ENCODE measurements at places on chromosomes 4 and X.

DNA sequence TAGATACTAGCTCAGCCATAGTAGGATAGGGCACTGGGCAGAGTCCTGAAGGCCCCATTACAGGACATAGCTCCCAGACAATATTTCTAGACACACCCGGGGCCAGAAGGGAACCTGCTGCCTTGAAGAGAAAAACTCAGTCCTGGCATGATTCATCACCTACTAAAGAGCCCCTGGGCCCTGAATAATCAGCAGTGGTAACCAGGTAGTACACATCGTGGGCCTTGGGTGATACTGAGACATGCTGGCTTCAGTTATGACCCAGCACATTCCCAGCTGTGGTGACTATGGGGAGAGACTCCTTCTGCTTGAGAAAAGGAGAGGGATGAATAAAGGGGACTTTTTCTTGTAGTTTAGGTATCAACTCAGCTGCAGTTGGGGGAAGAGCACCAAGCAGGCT lies 104.3 kb upstream of the STK26 start:
- DNase-seq = no peak

DNA sequence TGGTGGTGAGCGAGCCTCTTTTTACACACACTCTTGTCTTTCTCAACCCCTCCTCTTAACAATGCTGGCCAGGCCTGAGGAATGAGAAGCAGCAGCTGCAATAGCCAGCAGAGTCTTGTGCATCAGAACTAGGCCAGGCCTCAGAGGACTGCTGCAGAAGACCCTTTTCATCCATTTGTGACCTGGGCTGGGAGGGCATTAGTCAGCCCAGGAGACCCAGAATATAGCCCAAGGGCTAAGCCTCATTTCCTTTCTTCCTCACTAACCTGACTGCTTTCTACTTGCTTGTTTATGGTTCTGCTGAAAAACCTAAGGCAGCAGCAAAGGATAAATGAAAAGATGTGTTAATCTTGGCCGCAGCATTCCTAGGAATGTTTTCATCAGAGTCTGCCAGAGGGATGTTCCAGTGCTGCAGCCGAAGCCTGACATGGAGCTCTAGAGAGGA lies 254.7 kb upstream of the AR start:
- DNase-seq = no peak

- no peak for DNase-seq
Observed at GRCh38 chr4:145818011-145818410, 120.6 kb downstream of the ZNF827 start.

DNA sequence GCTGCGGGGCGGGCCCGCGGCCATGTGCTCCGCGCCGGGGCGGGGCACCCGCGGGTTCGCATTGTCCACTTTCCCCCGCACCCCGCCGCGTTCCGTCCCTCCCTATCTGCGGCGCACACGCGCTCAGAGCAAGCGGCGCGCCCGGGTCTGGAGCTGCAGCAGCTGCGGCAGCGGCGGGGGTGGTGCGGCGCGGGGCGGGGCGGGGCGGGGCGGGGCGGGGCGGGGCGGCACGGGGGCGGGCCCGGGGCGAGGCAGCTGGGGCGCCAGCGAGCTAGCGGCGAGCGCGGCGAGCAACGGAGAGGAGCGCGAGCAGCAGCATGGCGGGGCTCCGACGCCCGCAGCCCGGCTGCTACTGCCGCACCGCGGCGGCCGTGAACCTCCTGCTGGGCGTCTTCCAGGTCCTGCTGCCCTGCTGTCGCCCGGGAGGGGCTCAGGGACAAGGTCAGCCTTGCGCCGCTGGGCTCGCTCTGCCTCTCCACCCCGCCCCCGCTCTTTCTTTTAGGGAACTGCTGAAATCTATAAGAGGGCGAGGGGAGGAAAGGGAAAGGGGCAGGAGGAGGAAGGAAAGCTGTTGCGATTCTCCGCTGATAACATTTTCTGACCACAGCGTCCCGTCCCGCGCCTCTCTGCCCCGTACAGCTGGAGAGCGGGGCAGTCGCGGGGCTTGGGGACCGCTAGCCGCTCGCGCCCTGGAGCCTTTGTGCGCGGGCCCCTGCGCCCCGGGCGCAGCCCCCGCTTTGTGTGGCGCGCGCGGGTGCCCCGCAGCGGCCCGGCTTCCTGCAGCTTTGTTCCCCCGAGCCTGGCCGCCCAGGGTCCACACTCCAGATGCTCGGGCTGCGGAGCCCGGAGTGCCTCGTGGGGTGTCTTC lies at the start of gene TMEM131L:
TMEM131L (plus strand) TSS at position 280 of the 868 bp plus-strand sequence; CDS start at position 318, 38 bp downstream.
- DNase-seq = peak; percentile 79

DNA sequence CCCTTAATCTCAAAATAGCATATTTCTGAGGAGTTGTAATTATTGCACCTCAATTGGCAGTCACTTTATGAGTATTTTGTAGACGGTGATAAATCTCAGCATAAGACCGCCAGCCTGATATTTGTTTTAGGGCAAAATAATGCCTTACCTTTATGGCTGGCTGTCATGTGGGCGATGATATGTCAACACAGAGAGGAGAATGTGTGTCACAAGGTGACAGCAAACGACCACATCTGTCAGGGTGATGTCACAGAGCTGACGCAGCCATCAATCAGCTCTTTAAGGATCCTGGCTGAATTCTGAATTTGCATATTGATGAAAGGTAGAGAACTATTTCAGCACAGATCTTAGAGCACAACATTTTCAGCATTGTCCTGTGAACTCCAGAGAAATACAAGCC lies 209.7 kb downstream of the CEP135 start:
- no peak for DNase-seq

- no peak for DNase-seq
Observed at GRCh38 chr4:86033171-86033570, 326.7 kb downstream of the MAPK10 start.

GRCh38 chr4:24067367-24068193 lies 177.7 kb upstream of the PPARGC1A start:
- no peak for DNase-seq

DNA sequence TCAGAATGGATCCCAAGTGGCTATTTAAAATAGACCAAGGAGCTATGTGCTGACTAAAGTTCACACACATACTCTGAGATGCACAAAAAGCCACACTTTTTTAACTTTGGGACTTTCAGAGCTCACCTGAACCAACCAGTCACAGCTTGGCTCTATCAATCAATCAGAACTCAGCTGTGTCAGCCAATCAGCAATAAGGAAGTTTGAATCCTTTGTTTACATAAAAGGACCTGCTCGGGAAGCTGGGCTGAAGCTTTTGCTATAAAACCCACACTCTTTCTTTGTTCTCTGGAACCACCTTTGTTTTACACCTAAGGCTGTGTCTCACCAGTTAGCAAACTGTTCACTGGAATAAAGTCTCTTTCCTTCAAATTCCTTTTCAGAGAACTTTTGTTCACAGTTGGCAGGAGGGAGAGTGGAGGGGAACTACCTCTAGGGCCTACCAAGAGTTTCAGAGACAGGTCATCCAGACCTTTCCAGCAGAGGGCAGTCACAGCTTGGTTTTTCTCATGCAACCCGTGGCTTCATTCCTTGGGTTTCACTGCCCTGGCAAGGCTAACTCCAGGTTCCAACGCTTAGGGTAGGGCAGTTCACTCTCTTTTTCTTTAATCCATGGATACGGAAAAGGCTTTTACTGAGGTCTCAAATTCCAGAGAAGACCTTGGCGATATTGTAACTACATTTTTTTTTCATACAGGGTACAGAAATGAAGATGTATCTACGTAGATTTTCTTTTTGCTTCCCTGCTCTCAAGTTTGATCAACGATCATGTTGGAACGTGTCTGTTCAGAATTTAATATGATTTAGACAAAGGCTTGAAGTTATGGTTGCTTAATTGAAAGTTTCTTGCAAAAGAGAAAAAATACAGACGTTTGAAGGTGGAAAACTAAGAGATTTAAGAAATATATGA lies 80.7 kb downstream of the GPRIN3 start:
- DNase-seq = peak; percentile 86

GRCh38 chrX:149720021-149720689 lies 8.3 kb downstream of the MAGEA11 start:
- DNase-seq = no peak

DNA sequence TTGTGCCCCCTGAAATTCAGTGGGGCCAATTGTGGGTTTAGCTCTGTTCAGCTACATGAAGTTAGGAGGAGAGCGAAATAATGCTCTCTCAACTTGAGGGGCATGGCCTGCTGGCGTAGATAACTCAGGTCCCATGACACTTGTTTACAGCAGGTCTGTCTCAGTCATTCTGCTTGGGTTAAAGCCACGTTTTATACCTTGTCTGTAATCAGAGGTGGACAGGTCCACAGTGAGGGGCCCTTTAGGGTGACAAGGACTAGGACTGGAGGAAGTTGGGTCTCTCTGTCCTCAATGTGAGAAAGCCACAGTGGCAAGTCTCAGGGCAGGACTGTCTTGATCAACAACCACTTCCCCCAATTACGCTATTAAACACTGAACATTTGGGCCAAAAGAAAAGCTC lies 49.0 kb downstream of the PDHA1 start:
- DNase-seq = no peak

GRCh38 chrX:5163663-5164062 lies 1065.0 kb downstream of the NLGN4X start:
- no peak for DNase-seq

DNA sequence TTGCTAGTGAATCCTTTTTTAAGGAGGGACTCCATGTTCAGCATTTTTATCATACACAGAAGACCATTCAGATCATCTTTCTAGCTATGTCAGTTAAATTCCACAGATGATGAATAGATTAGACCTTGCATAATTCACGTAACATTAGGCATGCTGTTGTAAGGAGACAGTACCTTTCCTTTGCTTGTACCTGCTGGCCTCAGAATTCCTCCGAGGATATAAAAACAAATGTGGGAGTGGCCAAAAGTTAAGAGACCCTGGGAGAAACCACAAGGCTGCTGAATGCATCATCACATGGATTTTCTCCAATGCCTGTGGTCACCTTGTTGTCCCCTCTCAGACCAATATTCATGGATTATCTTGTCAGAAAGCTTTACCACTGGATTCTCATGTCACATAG lies 201.4 kb downstream of the MAGEB17 start:
- no peak for DNase-seq

DNA sequence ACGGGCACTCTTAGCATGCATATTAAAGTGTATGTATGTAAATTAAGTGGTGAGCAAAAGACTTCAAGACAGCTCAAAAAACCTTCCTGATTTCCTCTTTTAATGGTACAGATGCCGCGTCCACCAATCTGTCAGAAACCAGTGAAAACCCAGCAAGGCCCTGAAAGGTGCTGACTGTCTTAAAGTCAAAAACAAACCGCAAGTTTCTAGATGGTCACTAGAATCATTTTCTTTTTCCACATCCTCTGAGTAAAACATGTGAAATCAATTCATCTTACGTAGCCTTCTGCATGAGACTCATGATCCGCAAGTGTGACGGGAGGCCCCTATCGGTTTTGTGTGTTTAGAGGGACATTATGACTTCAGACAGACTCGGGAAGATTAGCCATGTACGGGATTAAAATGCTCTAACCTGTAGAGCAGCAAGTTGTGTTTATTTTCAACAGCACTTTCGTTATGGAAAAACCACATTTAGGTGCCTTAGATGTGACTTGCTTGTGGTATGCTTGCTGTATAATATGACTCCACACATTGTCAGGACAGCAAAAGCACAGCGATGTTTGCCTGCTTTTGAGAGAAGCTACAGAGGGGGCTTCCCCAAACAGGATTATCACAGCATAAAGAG lies 88.2 kb upstream of the STS start:
- DNase-seq = no peak

GRCh38 chr4:164615964-164616363 lies 138.0 kb upstream of the SMIM31 start:
- no peak for DNase-seq

- no peak for DNase-seq
Observed at GRCh38 chrX:13220916-13221315, 98.9 kb downstream of the ATXN3L start.

GRCh38 chrX:15858051-15858450 lies 3.4 kb upstream of the AP1S2 start:
- no peak for DNase-seq

- no peak for DNase-seq
Observed at GRCh38 chr4:173498771-173499170, 31.3 kb downstream of the HAND2 start.

DNA sequence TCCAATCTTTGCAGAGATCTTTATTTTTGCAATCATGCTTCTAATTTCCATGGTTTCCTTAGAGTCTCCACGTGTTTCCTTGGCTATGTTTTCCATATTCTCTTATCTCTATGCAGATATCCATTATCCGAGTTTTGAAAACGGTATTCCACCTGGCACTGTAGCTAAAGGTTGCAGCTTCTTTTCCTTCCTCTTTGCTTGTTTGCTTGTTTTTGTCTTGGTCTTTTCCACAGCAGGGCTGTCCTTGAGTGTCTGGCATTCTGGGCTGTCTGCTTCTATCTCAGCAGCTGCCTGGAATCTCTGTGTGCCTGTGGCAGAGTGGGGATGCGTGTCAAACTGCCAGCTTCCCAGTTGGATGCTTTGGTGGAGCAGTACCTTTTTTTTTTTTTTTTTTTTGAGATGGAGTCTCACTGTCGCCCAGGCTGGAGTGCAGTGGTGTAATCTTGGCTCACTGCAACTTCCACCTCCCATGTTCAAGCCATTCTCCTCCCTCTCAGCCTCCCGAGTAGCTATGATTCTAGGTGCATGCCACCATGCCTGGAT lies 46.9 kb downstream of the WFS1 start:
- DNase-seq = no peak

GRCh38 chr4:139658185-139658584 lies 7.4 kb upstream of the MGST2 start:
- DNase-seq = peak; percentile 50

DNA sequence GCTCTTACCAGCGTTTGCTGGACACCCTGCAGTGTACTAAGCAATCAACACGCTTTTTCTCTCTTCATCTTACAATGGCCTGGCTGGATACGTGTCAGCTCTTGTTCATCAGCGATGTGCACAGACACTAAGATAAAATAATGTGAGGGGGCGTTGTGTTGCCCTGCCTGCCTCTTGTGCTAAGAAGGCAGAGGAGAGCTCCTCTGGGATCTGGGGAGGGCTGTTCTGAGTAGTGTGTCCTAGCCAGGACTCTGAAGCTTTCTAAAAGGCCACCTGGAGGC lies 49.7 kb downstream of the NELFA start:
- no peak for DNase-seq

DNA sequence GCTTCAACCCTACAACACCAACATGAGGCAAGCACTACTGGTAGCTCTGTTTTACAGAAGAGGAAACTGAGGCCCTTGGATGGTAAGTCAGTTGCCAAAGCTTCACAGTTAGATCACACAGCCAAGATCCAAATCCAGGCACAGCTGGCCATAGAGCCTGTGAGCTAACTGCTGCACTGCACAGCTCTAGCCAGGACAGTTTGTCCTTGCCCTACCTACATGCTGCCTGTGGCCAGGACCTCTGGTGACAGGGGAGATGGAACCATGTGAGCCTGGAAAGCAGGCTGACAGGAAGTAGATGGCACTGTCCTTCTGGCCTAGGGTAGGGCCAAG lies 257.8 kb downstream of the FBXW7 start:
- no peak for DNase-seq

DNA sequence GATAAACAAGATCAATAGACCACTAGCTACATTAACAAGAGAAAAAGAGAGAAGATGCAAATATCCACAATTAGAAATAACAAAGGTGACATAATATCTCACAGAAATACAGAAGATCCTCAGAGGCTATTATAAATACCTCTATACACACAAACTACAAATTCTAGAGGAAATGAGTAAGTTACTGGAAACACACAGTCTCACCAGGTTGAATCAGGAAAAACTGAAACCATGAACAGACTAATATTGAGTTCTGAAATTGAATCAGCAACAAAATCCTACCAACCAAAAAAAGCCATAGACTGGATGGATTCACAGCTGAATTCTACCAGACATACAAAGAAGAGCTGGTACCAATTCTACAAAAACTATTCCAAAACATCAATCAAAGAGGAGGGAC lies 211.8 kb upstream of the CPEB2 start:
- no peak for DNase-seq
